ENCODE measurements at places on chromosomes 3 and 15.

DNA sequence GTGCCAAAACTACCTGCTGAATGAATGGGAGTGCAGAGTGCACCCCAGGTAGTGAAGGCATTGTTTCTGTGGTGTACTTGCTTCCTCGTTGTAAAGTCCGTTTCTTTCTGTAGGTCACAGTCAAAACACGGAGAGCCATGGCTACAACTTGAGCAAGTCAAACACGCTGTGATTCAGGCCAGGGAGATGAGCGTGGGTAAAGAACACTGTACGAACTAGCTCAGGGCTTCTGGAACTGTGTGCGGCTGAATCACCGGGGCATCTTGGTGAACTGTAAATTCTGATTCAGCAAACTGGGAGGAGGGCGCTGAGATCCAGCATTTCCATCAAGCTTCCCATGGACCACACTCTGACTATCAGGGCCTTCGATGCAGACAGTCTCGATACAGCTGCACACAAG is 5.0 kb upstream of the TNK2 start:
- DNase-seq: no peak

- no peak for DNase-seq
Observed at GRCh38 chr3:10280177-10280529, 12.6 kb downstream of the GHRL start.

DNA sequence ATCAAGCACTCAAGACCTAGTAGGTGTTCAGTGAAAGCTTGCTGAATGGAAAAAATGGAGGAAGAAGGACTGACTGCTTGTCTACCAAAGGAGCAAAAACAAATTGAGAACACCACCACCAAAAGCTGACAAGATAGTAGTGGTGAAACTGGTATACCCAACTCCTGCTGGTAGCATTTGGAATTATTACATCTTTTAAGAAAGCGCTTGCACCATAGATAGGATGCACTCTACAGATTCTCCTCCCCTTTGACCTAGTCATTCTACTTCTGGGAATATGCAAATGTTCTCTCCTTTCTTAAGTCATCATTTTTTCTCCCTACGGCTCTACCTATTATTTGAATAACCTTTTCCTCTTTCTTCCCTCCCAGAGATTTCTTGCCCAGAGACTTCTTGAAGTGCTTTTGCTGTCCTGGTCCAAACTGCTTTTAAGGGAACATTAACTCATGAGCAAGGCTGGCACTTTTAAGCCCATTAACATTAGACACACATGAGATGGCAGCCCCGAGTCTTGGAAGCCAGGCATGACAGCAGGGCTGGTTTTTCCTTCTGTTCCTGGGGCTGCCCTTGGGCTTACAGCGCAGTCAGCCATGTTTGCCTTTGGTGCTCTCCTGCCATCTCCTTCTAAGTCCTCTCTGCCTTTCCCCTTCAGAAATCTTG is 75.0 kb upstream of the TLE3 start:
- no peak for DNase-seq

GRCh38 chr3:195131176-195131575 is 139.8 kb downstream of the XXYLT1 start:
- no peak for DNase-seq

DNA sequence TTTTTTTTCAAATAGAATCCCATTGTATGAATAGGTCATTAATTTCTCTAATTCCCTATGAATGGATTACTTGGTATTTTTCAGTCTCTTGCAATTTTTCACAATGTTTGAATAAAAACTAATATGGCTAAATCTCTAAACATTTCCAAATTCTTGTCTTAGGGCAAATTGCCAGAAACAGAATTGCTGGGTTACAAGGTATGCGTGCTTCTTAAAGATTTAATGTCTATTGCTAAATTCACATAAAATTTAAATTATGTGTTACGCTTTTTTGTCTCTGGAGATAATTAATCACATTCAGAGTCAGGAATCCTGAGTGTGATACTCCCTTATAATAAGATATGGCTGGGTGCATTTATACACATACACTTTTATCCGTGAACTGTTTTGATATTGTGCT is 264.5 kb upstream of the TBL1XR1 start:
- DNase-seq: no peak

Measured in activated naive CD8-positive, alpha-beta T cell treated with anti-CD3 and anti-CD28 coated beads, Interleukin-2, amount 50 U/mL, for 24 hours (primary cell).